ENCODE measurements at places on chromosomes 4 and X.

GRCh38 chrX:135295944-135296305 lies 13.4 kb upstream of the ETDC start:
- no peak for DNase-seq

DNA sequence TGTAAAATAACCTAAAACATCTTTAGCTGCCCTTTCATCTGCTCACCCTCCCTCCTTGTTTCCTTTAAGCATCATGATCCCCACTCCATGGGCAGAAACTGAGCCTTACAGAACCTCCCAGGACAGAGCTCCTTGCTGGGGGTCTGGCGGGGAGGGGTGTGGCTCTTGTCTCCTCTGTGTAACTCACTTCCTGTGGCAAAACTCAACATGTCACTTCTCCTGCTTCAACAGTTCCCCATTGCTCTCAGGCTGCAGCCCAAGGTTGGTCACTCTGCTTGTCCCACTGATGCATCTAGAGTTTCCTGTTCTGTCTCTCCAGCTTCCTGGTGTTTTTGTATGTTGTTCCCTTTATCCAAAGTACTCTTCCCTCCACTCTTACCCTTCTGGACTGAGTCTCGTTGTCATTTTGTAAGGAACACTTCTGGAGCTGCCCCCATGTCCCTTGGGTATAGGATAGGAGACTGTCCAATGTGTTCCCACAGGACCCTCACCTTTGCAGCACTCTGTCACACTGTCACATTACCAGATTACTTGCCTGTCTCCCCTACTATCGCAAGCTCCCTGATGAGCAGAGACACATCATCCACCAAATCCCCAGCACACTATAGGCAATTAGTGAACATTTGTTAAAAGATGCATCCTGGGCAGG lies 19.6 kb downstream of the TMEM31 start:
- no peak for DNase-seq

GRCh38 chrX:37989304-37989703 lies 17.0 kb upstream of the SYTL5 start:
- no peak for DNase-seq

DNA sequence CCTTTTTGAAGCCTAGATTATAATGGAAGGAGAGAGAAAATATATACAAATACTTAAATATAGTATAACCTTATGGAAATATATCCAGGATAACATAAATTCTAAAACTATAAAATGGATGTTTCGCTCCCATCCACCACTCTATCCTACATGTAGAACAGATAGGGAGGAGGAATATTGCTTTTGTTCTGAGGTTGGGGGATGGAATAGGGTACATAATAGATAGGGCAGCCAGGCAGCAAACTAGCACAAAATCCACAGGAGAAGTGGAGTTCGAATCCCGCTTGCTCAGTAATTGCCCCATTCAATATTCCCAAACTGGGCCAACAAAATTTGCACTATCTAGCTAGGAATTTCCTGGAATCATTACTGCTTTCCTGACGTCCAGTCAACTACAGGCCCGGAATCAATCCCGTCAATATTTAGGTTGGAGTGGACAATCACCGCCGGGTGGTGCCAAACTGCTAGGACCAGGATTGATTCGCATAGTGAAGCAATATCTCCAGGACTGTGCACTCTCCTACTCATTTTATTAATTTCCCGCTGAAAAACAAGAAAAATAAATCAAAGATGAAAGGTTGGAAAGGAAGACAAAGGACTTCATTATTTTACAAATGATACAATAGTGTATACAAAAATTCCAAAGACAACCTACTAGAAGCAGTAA lies 40.4 kb upstream of the PAPSS1 start:
- DNase-seq: peak; percentile 5

GRCh38 chr4:180057299-180057721 lies 2185.9 kb upstream of the TENM3 start:
- DNase-seq: no peak

DNA sequence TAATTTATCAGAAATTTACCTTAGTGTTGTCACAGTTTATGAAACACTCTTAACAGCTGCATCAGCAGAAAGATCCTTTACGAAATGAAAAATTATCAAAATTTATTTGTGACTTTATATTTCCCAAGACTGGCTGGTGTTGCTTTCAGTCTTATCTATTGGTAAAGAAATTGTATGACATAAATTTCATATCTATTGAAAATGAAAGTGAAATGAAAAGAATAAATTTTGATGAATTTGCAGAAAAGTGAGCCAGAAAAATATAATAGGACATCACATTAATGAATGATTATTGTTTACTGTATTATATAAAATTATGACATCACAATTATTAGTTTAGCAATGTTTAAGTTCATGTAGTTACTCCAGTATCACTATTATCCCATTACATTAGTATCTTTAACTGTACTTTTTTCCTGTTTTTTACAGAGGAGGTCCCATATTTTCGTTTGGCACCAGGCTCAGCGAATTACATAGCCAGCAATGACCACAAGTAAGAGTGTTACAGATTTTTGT lies 13.2 kb upstream of the TMEM165 start:
- DNase-seq: no peak

DNA sequence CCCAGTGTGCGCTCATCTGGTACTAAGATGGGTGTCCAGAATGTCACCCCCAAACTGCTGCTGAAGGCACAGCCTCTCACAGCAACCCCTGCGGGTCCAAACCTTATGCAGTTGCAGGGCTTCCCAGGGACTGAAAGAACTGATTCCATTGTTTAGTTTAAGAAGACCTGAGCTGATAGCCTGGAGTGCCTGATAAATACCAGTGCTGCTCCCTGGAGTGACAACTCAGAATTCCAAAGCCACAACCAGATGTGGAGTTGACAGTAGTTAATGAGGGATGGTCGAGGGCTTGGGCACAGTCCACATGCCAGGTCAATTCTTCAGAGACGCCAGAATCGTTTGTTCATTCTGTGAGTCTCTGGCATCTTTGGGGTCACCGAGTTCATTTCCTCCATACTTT lies 71.2 kb downstream of the LNX1 start:
- DNase-seq: no peak

GRCh38 chr4:66501997-66502396 lies 831.7 kb upstream of the EPHA5 start:
- no peak for DNase-seq

- DNase-seq: no peak
These were observed 2396.7 kb downstream of the PCDH7 start for GRCh38 chr4:33116871-33117270.

- no peak for DNase-seq
These were observed 99.1 kb downstream of the MAML3 start for GRCh38 chr4:140054861-140055260.

DNA sequence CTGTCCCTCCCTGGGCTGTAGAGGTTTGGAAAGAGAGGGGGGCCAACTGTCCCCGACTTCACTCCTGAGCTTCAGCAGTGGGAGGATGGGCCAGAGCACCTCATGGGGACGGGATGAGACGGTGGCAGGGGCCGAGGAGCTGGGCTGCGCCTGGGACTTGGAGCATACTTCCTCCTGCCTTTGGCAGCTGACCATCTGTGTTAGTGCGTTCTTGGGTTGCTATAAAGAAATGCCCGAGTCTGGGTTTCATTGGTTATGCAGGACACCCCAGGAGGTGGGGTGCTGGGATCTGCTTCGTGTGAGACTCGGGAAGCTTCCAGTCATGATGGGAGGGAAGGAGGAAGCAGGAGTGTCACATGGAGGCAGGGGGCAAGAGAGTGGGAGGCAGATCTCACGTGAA lies 7.4 kb downstream of the PSAPL1 start:
- DNase-seq: no peak

DNA sequence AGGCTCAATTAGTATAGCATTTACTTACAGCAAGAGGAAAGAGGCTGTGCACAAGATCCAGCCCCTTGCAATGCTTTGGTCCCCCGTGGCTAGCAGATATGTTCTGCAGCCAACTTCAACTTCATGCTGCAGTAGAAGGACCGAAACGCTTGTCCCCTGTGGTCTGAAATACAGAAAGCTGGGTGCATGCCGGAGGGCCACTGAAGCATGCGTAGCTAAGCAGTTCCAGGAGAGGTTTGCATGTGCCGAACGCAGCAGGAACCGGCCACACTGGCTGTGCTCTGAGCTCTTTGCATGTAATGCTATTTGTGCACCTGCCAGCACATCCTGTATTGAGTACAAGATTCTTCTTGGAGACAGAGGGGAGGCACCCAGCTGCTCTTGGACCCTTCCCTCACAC lies 35.8 kb upstream of the SHISA3 start:
- no peak for DNase-seq

GRCh38 chrX:23557070-23557469 lies 110.2 kb upstream of the PRDX4 start:
- DNase-seq: no peak

GRCh38 chrX:120372667-120373370 lies 10.9 kb downstream of the ATP1B4 start:
- no peak for DNase-seq

DNA sequence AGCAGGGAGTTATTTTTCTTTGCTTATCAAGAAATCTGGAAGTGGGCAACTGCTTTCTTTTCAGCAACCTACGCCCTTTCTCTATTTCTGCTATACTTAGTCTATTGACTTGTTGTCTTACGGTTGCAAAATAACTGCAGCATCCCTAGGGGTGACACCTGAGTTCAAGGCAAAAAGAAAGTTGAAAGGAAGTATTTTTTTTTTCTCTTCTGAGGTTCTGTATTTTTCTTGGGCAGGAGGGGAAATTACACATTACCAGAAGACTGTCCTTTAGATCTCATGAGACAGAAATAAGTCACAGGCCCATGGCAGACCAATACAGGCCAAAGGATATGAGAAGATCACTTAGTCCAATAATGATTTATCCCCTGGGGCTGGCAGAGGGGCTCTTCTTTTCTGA lies 204.7 kb upstream of the CASK start:
- no peak for DNase-seq

DNA sequence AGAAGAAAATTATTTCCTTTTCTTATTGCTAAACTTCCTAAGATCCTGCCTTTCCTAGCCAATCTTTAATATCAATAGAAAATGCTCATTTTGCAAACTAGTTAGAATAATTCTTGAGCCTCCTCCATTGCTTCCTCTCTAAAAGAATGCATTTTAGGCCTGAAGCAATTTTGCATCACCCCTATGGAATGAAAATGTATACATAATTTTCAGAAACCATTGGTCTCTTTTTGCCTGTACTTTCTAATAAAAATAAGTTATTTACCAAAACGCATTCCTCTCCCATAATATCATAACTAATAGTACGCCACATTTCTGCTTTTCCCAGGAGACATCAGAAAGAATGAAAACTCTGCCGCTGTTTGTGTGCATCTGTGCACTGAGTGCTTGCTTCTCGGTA lies 1.7 kb downstream of the MUC7 start:
- DNase-seq: no peak

GRCh38 chr4:123516576-123516975 lies 120.0 kb downstream of the SPRY1 start:
- no peak for DNase-seq

- DNase-seq: no peak
These were observed 50.4 kb upstream of the FGF16 start for GRCh38 chrX:77396781-77397180.

- peak; percentile 7 for DNase-seq
These were observed 1.5 kb downstream of the STARD8 start for GRCh38 chrX:68648960-68649359.

DNA sequence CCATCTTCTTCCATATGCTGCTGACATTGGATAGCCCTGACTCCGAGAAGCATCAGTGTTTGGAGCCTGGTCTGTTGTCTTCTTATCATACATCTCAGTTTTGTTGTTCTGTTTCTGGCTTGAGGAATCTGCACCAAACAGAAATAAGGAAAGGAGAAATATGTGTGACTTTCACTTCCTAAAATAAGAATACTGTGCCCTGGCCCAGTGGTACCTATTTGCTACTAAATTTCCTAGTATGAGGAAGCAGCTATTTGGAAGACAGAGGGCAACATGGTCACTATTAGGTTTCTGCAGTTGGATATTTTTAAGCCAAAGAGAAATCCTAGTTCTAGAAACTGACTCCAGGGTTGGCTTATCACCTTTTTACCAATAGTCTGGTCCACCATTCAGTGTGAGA lies 16.8 kb downstream of the CT47C1 start:
- DNase-seq: no peak

DNA sequence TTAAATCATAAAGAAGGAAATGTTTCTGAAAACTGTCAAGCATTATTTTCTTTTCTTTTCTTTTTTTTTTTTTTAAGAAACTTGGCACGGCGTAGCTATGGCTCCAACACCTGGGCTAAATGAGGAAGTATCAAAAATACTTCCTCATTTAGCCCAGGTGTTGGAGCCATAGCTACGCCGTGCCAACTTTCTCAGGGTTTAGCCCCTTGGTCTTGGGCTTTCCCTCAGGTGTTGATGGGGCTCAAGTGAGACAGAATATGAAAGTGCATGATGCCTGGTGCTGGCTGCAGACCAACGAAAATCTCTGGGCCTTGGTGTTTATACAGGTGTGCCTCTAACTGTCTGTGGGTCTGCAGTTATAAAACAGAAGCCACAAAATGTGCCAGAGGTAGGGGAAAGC lies 132.7 kb downstream of the ARHGAP24 start:
- DNase-seq: no peak

GRCh38 chrX:132480581-132481203 lies 8.1 kb downstream of the MBNL3 start:
- peak; percentile 26 for DNase-seq

- DNase-seq: no peak
These were observed 25.9 kb downstream of the CC2D2A start for GRCh38 chr4:15495621-15496020.

- DNase-seq: no peak
These were observed 68.2 kb downstream of the ARHGAP6 start for GRCh38 chrX:11597479-11597878.

- DNase-seq: no peak
These were observed 178.6 kb upstream of the TBL1X start for GRCh38 chrX:9286234-9286633.

DNA sequence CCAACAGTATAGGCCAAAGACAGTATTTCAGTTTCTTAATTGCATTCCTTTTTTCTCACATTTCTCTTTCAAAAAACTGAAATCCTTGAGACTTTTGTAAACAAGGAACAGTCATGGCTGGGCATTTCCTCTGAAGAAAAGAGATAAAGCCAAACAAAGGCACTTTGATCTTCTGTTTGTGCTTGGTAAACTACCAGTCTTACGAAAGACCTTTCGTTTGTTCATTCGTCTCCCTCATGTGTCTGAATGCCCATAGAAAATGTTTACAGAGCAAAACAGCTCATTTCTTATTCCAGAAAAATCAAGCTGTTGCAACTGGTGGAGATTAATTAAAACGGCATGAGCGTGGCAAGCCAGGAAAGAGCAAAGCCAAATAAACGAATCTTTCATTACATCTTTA lies 178.0 kb downstream of the GASK1B start:
- DNase-seq: no peak

Measured in ACHN (cell line).